ENCODE measurements at places on chromosomes 2 and 18.

- DNase-seq, result no peak
Observed at GRCh38 chr2:242032780-242033656, 163.5 kb downstream of the RTP5 start.

DNA sequence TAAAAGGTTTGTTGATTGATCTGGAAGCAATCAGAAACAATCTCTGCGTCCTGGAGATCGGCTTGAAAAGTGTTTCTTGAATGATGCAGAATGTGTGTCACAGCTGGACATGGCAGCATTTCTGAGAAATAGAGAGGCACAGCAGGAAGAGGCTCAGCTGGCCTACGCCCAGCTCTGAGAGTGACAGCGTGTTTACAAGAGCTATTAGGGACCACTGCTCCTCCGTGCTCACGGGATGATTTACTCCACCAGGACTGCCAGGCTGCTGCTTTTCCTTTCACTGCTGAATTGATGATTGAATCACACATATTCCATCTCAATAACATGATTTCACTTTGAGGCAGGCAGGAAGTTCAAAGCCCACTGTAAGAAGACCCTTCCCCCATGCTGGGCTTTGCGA, 62.8 kb downstream of the GALNT14 start:
- DNase-seq, result no peak

- no peak for DNase-seq
Observed at GRCh38 chr2:122210898-122211856, 455.7 kb downstream of the TSN start.

- no peak for DNase-seq
Observed at GRCh38 chr2:138298900-138299299, 202.7 kb upstream of the SPOPL start.

- DNase-seq, result no peak
Observed at GRCh38 chr2:177275743-177276055, 11.2 kb upstream of the NFE2L2 start.

- no peak for DNase-seq
Observed at GRCh38 chr2:228018311-228018710, 146.9 kb downstream of the DAW1 start.

- DNase-seq, result no peak
Observed at GRCh38 chr2:109212836-109213563, 84.0 kb downstream of the SH3RF3 start.

- no peak for DNase-seq
Observed at GRCh38 chr2:114007436-114007835, 117.5 kb downstream of the ACTR3 start.

DNA sequence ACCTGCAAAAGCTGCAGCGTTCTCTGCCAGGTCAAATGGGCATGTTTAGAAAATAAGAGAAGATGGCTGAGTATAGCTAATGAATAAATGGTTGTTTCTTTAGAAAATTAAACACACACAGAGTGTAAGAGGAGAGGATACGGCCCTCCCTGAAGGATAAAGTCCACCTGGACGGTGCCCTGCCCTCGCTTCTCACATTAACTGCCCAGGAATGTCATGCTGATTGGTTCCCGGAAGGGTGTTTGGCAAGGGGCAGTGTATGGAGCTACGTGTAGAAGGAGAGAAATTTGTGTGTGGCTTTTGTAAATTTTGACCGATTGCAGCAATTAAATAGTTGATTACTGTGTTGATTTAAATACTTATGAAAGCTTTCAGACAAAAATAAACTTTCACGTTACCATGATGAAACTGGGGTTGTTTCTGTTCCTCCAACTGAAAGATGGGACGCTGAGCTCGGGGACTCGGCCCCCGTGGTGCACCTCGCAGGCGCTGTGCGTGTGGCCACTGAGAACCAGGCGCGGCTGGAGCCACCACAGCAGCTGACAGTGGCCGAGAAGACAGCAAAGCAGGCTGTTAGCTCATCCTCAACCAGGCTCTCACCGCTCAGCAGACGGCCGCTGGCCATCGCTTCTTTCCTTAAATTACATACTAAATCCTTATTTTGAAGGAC, 22.7 kb downstream of the MPPE1 start:
- DNase-seq, result no peak

DNA sequence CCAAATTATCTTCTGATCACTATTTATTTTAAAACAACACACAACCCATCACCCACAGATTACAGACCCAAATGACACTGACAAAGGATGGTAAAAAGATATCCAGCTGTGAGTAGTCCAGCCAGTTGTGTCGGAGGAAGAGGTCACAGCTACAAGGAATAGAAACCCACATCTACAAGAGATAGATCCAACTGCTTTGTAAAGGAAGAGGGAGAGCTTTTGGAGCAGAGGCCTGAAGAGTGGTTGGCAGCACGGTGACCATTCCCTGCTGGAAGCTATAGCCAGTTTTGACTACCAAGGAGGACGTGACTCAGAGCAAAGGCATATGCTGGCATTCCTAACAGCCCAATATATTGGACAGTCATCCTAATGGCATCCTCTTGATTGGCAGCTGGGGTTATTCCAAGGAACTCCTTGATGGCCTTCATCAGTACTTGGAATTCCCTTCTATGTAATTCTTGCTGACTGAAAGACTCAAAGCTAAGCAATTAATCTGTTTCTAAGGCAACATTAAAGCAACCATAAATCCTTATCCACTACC, 17.1 kb downstream of the SLC8A1 start:
- DNase-seq, result no peak

DNA sequence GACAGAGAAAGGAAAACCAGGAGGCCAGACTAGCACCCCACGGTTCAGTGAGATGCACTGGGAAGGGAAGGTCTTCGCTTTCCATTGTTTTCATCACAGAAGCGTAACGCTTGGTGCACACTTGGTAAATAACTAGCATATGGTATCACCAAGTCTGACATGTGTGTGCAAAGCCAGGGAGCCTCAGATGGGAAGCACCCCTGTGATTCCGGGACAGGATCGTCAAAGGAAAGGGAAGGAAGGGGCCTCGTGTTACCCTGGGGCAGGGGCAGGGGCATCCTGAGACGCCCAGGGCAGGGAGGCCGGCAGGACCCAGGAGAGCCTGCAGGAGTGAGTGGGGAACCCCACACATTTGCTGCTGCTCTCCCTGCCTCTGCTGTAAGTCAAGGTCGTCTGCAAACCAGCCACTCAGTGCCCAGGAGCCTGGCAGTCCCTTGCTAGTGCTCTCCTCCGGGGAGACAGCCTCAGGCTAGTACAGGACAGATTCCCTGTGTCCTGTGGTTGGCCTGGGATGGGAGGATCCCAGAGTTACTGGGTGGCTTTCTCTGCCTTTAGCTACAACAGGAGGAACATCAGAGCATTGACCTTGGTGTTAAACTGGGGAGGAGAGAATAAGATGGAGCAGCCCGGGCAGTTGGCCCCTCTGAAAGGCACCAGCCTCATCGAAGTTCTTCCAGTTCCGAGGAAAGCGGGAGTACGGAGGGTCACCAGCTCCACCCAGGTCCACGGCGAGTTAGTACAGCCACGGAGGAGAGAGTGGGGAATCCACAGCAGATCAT, 192.5 kb downstream of the NDUFA10 start:
- DNase-seq, result no peak

- DNase-seq, result no peak
Observed at GRCh38 chr2:197613509-197613987, 61.8 kb downstream of the RFTN2 start.

GRCh38 chr2:226431288-226431948, 368.2 kb downstream of the IRS1 start:
- DNase-seq, result no peak

- no peak for DNase-seq
Observed at GRCh38 chr18:7890075-7890474, 323.0 kb downstream of the PTPRM start.

GRCh38 chr2:26706616-26707473, 14.3 kb downstream of the KCNK3 start:
- no peak for DNase-seq

DNA sequence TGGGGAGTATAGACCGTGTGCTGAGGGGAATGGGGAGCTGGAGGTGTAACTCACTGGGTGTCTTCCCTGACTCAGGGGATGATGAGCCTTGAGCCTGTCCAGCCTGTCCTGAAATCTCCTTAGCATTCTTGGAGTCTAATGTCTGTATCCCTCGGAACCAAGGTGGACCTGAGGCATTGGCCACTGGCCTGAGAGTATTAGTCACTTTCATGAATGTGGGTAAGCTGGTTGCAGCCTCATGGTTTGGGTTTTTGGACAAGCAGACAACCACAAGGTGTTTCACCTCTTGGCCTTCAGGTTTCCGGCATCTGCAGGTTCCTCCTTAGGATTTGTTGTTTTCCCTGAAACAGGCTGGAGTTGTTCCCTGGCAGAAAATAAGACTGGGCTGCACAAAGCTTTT, 63.2 kb downstream of the PRKCE start:
- DNase-seq, result no peak

GRCh38 chr2:95359031-95359430, 43.5 kb upstream of the FAHD2A start:
- no peak for DNase-seq

DNA sequence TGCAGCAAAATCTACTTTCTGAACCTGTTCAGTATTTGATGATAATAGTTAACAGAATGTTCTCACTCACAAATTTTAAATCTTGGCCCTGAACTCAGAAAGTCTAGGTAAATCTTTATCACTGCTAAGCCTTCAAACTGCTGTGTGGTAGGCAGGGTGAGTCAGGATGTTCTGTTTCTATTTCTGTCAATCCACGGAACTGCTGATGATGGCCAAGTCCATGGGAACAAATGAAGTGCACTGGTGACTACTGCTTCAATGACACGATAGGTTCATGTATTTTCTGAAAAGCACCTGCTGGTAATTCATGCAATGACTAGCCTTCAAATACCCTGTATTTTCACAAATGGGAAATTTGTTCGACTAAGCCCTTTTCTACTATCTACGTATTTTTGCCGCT, 14.2 kb downstream of the NIFK start:
- no peak for DNase-seq
